ENCODE measurements at places on chromosomes 2 and 18.

DNA sequence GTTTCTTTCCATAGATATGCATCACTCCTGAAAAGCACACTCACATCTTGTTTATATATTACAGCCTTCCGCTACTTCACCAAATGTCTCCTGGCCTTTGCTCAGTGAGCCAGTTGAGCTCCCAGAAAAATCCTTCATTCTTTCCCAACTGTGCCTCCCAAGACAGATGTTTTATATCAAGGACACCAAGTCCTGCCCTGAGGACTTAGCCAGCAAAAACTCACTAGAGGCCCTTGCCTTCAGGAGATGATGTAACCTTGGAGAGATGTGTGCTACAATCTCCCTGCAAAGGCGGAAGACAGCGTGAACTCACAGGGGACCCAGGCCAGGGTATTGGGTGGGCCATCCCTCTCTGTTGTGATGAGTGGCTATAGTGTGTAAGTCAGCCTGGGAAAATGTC is 86.1 kb upstream of the CTAGE1 start:
- no peak for DNase-seq

DNA sequence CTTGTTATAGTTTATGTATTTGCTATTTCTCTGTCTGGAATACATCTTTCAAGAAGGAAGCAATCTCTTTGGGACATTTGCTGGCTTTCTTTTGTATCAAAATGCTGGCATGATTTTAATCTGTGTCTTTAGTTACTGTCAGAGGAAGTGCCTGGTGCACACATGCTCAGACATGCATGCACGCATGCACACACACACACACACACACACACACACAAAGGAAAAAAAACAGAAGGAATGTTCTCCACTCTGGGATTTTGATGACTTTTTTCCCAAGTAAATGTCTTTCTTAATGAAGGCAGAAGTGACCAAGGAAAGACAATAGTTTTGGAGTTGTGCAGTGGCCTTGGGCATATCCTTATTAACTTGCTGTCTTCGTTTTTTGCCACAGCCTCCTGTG is 6.7 kb downstream of the GNAL start:
- no peak for DNase-seq

DNA sequence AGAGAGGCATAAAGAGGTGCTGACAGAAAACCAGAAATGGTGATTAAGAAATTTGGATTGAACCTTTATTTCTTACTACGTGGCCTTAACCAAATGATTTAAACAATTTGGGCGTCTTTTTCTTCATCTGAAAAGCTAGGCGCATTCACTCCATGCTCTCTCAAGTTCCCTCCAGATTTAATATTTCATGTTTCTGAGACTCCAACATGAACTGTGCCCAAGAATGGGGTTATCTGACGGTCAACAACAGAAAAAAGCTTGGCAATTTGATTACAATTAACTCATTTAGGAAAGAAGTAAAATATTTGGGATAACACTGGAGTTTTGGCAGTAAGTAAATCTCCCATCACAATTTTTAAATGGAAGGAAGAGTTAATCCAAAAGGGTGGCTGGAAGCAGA is 345.4 kb downstream of the ARHGAP15 start:
- no peak for DNase-seq

- no peak for DNase-seq
Measured at GRCh38 chr2:101282980-101283379, 25.5 kb downstream of the RNF149 start.

DNA sequence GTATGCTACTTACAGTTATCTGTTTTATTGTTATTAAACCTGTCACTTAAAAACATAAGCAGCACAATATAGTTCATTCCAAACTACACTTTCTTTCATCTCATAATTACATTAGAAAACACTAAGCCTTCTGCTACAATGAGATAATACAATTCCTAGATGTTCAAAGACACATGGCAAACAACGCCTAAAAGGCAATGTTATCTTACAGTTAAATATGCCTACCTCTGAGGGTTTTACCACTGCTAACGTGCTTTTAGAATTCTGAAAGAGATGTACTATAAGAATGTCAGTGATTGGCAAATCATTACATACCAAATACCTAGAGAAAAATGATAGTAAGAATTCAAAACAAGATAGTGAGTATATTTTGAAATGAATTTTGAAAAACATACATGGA is 46.8 kb upstream of the SPOPL start:
- DNase-seq, result no peak

- no peak for DNase-seq
Measured at GRCh38 chr2:43210467-43211303, 15.7 kb downstream of the ZFP36L2 start.

- DNase-seq, result no peak
Measured at GRCh38 chr2:44290261-44290660, 15.0 kb downstream of the SLC3A1 start.

- no peak for DNase-seq
Measured at GRCh38 chr18:45155526-45155925, 459.8 kb upstream of the SLC14A2 start.

GRCh38 chr2:54471221-54471711 is 15.1 kb downstream of the SPTBN1 start:
- no peak for DNase-seq

DNA sequence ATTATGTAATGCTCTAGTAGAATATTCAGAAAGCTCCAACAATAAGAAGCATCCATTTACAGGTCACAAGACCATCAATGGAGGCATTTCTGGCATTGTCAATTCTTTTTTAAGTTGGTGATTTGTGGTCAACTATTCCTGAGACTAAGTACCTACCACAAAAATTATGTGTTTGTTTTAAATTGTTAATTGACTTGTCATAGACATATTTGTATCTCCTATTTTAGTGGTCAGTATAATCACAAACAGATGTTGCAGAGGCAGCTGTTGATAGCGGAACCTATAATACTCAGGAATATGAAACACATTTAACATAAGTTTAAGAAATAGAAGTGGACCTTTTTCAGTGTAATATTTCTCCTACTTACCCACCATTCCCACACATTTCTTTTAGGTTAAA is 430.1 kb downstream of the CCDC85A start:
- no peak for DNase-seq

DNA sequence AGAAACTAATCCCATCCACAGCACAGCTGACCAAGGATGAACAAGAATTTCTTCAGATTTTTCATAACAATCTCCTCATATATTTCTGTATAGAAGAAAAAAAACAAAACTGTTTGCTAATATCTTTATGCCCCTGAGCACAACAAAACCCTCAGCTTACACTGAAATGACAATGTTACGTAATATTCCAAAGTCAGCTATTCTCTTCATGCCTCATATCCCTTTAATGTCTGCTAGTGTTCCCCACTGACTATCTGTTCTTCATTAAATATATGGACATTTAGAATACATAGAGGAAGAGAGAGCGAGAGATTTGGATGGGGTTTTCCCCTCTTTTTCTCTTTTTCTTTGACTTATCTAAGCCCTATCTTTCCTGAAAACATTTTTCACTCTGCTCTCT is 87.9 kb upstream of the GULP1 start:
- no peak for DNase-seq

DNA sequence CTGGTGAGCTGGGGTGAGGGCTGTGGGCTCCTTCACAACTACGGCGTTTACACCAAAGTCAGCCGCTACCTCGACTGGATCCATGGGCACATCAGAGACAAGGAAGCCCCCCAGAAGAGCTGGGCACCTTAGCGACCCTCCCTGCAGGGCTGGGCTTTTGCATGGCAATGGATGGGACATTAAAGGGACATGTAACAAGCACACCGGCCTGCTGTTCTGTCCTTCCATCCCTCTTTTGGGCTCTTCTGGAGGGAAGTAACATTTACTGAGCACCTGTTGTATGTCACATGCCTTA is 10.5 kb downstream of the PROC start:
- DNase-seq, result no peak

DNA sequence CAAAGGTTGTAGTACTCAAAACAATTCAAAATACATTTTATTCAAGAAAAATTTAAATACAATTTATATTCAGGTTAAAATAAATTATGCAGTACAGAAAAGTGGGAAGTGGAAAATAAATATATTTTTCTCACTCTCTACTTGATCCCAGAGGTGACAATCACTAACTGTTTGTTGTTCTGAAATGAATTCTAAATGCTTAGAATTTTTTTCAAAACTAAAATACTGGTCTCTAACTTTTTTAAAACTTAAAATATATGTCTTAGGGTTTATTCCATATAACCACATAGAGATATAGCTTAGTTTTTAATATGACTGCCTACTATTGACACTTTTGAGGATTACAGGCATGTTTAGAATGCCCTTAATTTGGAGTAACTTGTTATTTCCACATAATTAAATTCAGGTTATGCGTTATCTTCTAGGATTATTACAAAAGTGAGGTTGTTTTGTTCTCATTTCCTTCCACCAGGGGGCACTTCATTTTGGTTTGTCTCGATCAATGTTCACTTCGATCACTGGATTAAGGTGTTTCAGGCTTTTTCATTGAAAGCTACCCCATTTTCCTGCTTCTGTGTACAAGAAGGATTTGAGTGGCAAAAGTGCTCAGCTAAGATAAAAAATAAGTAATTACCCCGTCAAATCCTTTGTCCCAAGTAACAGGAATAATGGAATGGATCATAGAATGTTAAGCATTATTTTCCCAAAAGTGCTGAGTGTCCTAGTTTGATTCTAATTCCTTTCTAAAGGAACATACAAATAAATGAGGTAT is 27.1 kb upstream of the TFPI start:
- no peak for DNase-seq

GRCh38 chr2:26011990-26012856 is 21.7 kb upstream of the RAB10 start:
- DNase-seq, result no peak

DNA sequence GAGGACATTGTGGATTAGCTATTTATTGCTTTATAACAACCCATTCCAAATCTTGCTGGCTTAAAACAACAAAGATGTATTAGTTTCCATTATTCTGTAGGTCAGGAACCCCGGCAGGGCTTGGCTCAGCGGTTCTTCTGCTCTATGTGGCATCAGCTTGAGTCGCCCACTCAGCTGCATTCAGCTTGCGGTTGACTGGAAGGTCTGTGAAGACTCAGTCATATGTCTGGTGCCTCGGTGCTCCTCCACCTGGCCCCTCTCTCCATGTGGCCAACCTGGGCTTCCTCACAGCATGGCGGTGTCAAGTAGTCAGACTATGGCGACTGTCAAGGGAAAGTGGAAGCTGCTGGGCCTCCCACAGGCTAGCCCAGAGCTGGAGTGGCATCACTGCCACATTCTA is 48.6 kb downstream of the EMILIN2 start:
- DNase-seq, result no peak

DNA sequence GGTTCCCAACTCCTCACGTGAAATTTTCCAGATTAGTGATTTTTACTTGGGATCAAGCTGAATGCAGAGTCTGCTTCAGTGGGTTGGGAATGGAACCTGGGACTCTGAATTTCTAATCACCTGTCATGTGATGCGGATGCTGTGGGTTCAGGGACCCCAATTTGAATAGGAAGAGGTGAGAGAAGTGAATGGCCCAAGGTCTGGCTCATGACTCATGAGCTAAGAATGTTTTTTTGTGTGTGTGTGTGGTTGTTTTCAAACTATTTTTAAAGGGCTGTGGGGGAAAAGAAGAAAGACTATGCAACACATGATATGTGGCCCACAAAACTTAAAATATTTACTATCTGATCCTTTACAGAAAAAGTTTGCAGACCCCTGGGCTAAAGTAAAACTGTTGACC is 108.5 kb upstream of the CYRIA start:
- no peak for DNase-seq

DNA sequence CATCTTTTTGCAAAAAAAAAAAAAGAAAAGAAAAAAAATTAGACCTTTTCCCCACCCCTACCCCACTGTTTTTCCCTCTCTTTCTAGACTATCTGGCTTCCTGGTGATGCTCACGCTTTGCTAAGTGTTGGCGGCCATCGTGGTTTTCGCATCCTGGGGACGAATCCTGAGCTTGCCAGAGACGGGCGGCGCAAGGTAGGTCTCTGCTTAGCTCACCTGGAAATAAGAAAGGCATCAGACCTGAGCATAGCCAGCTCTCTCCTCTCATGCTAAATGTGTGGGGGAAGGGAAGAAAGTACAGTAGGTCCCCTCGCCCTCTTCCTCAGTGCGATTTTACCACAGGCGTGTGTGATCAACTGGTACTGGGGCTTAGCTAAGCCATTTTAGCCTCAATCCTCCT is 90.5 kb downstream of the KLHL29 start:
- DNase-seq, result no peak

- no peak for DNase-seq
Measured at GRCh38 chr2:10889651-10890215, 22.0 kb upstream of the KCNF1 start.

DNA sequence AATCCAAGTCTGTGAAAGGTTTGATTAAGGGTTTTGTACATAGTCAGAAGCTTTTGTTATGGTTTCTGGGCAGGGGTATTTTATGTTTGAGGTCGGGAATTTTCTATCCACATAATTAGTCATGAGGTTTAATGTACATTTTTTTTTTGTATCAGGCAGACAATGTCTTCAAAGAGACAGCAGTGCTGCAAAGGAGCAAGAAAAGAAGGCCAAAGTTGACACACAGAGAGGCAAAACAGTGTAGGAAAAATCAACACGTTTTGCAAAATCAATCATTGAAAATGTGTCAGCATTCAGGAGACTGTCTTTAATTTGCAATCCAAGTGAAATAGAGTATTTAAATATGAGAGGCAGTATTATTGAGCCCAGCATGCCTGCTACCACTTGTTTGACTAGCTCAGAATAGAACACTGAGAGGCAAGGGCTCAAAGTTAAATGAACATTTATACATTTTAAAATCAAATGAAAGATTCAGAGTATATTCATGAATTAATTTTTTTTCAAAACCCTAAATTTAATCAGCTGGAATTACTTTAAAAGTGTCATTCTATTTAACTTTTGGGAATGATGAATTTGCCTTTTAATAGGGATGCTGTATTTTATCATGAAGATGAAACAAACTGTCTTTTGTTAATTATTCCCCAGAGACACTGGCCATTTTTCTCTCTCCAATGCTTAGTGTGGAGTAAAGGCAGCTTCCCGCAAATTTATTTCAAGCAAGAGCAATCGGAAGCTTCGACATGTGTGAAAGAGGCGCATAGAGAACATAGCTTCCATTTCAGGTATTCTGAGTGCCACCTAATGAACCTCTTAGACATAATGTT is 11.3 kb downstream of the VRK2 start:
- DNase-seq, result no peak

- no peak for DNase-seq
Measured at GRCh38 chr2:40401896-40402295, 50.0 kb downstream of the SLC8A1 start.

DNA sequence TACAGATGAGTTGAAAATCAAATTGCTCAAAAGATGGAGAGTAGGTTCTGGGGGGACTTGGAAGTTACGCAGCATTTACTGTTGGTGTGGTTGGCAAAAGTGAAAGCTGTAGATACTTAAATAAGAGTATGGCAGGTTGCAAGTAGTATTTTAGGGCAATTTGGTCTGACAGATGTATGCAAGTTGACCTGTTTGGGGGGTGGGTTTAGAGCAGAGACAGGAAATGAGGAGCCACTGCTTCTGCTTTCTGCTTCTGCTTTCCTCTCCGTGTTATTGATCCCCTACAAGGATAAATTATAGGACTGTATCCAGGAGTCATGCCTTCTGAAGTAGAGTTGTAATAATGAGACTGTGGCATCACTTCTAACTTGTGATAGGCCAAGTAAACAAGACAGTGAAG is 71.2 kb downstream of the EPAS1 start:
- DNase-seq, result no peak

Measured in stimulated activated CD4-positive, alpha-beta T cell treated with anti-CD3 and anti-CD28 coated beads, TNF-alpha, amount 100 ng/mL, for 1 hour (primary cell).